ENCODE measurements at places on chromosomes 4 and X.

GRCh38 chr4:150126864-150127203, 48.6 kb downstream of the DCLK2 start:
- DNase-seq: no peak

- DNase-seq: no peak
Observed at GRCh38 chr4:54152846-54153600, 53.1 kb downstream of the GSX2 start.

DNA sequence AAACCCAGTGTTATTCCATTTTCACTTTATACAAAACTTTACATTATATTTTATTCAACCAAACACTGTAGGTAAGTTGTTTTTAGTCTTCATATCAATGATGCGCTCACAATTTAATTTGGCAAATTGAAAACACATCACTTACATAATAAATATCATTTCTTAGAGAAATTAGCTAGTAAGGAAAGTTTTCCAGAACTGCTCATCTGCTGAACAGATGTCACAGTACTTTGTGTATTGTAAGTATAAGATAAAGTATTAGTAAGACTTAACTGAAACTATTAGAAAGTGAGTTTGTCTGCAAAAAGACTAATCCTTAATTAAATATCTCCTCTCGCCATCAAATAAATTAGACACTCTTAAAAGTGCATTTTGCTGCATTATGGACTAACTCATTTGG, 108.7 kb upstream of the PACRGL start:
- DNase-seq: no peak

DNA sequence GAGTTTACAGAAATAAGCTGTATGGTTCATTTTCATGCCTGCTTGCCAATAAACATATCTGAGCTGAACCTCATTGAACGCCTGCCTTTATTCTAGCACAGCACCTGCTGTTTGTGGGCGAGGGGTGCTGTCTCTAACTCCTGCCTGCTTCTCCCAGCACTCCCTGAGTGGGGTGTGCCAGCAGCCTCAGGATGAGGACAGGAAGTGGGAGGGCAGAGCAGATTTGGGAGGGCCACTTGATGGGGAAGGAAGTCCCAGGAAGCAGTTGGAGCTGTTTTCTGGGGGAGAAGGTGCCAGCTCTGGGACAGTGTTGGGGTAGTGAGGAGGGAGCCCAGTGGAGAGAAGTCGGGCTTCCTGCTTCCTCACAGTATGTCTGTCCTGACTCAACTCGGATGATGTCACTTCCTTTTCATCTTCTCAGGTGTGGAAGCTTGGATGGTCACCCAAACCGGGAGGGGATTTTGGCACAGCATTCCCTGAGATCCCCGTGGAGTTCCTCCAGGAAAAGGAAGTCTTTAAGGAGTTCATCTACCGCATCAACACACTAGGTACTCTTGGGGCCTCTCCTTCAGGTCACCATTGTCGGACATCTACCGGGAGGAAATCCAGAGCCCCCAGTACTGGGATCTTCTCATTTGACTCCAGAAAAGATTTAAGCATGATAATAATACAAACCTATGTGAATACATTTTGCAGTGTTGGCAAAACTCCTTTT, 29.0 kb upstream of the MSANTD1 start:
- DNase-seq: no peak

- DNase-seq: no peak
Observed at GRCh38 chr4:183370786-183371185, 48.6 kb upstream of the CLDN24 start.

DNA sequence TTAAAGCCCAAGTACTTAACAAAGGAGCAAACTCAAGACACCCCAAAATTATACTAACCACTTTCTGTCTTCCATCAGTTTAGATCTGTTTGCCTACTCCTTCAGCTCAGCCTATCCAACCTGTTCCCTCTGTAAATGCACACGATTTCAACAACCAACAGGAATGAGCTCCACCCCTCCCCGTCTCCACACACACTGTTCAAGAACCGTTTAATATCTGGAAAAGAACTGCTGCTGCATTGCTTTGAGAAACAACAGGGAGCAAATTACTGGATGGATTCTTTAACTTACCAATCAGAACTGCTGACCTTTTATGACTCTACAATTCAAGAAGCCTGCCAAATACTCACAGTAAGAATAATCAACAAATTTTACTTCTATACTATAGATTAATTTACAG, 87.0 kb downstream of the FBXW7 start:
- DNase-seq: no peak

DNA sequence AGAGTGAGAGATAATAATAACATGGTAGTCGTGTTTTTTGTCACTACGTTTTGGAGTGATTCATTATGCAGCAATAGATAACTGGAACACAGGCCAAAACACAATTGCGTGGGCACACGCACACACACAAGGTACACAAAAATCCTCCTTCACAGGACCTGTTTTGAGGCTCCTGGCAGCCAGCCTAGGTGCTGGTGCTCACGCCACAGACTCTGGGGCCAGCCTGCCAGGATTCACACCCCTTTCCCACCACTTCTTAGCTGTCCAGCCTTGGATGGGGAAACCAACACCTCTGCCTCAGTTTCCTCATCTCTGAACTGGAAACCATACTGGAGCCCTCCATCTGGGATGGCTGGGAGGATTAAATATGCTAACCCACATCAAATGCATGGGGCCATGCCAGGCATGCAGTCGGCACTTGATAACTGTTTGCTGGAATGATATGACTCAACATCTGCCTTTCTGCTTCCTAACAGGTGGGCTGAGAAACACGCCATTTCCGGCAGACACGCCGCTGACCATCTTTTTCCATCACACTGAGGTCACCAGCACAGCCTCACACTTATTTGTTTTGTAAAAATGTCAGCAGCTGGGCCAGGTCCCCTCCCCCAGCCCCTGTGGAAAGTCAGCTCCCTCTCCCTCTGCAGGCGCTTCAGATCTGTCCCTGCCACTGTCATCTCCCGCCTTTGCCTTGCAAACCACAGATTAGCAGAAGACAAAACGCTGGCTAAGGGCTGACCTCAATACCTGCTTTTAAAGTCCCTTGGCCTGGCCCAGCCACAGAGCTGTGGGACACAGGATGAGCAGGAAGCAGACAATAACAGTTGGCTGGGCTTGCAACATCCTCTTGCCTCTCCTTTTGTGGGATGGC, 237.5 kb downstream of the BCOR start:
- peak; percentile 79 for DNase-seq

GRCh38 chr4:152994038-152994437, 57.9 kb downstream of the FHDC1 start:
- DNase-seq: no peak

GRCh38 chrX:97308171-97308570, 424.5 kb downstream of the RPA4 start:
- DNase-seq: no peak

DNA sequence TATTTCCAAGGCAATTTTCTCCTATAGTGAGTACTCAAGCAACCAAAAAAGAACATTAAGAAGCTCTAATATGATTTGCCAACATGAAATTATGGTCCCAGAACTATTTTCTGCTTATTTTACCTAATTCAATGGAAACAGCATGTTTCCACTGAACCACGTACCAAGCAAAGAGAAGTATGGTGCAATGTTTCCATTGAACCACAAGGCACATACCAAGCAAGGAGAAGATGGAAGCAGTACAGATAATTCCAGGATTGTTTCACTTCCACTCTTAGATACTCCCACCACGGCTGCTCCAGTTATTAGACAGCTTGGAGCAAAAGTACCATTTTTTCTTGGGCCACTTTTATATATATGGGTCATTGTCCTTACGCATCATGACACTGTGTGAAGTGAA, 164.9 kb downstream of the RNF150 start:
- DNase-seq: no peak

- no peak for DNase-seq
Observed at GRCh38 chrX:153643431-153644351, 3.3 kb upstream of the DUSP9 start.

DNA sequence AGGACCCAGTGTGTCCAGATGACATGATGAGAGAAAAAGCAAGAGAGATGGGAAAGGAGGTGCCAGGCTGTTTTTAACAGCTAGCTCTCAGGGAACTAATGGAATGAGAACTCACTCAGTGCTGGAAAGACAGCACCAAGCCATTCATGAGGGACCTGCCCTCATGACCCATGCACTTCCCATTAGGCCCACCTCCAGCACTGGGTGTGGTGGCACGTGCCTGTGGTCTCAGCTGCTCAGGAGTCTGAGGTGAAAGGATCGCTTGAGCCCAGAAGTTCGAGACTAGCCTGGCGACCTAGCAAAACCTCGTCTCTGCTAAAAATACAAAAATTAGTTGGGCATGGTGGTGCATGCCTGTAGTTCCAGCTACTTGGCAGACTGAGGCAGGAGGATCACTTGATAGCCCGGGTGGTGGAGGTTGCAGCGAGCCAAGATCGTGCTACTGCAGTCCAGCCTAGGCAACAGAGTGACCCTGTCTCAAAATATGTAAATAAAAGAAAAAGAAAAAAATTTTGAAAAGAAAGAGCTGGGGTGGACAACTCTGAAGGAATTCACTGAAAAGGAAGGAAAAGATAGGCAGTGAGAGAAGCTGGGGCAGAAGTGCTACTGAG, 50.9 kb downstream of the FAM193A start:
- no peak for DNase-seq

GRCh38 chr4:108276690-108277089, 108.0 kb upstream of the LEF1 start:
- DNase-seq: no peak

- DNase-seq: no peak
Observed at GRCh38 chrX:106950381-106950780, 30.2 kb downstream of the CLDN2 start.

DNA sequence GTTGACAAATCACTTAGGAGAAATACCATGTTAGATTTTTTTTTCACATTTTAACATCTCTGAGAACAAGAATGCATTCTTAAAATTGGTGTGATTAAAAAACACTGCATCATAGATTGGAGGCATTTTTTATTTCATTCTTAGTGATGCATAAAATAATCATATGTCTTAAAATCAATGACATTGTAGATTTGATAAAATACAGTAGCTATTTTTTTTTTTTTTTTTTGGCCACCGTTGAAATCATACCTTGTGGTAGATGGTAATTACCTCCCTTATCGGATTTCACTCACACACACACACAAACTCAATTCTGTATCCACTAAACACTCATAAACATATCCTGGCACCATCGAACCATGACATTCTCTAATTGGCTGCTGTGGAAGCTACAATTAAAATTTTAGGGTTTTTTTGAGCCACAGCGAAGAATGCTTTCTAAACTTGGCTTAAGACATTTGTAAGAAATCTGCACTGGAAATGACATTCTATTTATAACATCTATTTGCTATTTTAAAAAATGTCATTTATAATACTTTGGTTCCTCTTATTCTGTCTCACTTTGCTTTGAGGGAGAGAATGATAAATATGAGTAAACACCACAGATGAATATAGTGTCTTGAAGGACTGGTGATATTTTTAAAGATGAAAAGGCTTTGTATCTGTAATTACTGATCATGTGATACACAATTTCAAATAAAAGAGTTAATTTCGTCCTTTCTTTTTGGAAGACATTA, 60.1 kb downstream of the CCSER1 start:
- DNase-seq: no peak

DNA sequence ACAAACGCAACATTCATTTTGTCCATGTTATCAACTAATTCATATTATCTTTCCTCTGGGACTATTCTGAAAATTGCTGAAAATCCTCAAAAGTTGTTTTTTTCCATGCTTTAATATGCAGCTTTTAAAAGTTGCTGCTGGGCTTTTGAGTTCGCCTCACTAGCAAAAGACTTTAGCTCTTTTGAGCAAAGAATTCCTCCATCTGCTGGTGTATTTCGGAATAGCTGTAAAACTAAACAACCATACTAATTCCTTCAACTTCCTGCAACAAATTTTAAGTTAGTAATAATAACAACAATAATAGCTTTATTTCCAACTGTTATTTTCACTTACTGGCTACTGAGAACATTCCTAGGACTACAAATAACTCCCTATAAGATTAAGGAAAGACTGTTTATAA, 124.5 kb upstream of the PLAC1 start:
- no peak for DNase-seq

- no peak for DNase-seq
Observed at GRCh38 chr4:20311856-20312255, 60.2 kb downstream of the SLIT2 start.

Data from activated T-helper 9 cell treated with anti-CD3 and anti-CD28 coated beads, Interleukin-2, amount 50 U/mL, for 16 hours (primary cell).